Ovary (tissue), 10 donors: ENCODE measurements at places on chromosomes 12 and 14. TPM values are rescaled to one million over a fixed set of nuclear protein-coding genes. Genes with fewer than 3 reads are reported as not detected.

DNA sequence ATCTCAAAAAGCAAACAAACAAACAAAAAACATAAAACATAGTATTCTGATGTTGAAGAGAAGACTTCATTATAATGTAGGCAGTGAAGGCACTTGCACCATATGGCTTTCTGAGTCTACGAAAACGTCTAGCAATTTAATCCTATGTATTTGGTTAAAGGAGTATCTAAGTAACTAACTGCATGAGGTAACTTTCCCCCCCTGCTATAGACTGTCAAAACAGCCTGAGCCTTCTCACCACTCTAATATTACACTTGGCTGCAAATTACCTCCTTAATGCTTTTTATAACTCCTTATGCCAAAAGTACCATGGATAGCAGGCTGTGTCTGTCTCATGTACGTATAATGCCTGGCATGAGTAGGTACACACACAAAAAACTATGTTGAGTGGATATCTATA is 607.6 kb upstream of the FLRT2 start:
- DNase-seq = no peak

- no peak for DNase-seq
These were observed 710.4 kb upstream of the FLRT2 start for GRCh38 chr14:84819528-84819927.

- no peak for DNase-seq
These were observed 7.6 kb downstream of the VPS37B start for GRCh38 chr12:122888232-122888752.

GRCh38 chr12:54038871-54039414 is 6.1 kb downstream of the HOXC5 start:
- DNase-seq = peak; percentile 70

DNA sequence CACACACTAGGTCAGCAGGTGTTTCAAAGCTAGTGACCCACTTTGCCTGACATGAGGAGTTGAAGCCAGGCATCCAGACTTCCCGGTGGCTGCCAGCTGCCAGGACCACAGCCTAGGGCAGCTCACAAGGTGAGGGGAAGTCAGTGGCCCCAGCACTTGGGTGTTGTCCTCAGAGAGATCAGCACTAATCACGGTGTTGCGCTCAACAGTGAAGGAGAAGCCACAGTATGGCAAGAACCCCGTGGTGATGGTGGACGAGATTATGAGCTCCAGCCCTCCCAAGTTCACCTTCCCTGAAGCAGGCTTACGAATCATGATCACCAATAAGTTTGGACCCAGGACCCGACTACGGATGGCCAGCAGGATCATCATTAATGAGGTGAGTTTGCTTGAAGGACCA is 59.9 kb upstream of the RIN3 start:
- no peak for DNase-seq

DNA sequence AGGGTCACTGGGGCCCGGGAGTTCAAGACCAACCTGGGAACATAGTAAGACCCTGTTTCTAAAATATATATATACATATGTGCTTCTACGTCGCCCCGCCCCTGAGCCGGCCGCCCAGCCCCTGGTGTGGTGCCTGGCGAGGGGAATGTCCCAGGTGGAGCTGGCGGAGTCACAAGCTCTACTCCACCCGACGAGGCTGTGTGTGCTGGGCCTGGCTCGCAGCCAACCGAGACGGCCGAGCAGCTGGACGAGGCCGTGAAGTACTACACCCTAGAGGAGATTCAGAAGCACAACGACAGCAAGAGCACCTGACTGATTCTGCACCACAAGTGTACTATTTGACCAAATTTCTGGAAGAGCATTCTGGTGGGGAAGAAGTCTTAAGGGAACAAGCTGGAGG is 22.1 kb upstream of the ITPK1 start:
- peak; percentile 39 for DNase-seq

DNA sequence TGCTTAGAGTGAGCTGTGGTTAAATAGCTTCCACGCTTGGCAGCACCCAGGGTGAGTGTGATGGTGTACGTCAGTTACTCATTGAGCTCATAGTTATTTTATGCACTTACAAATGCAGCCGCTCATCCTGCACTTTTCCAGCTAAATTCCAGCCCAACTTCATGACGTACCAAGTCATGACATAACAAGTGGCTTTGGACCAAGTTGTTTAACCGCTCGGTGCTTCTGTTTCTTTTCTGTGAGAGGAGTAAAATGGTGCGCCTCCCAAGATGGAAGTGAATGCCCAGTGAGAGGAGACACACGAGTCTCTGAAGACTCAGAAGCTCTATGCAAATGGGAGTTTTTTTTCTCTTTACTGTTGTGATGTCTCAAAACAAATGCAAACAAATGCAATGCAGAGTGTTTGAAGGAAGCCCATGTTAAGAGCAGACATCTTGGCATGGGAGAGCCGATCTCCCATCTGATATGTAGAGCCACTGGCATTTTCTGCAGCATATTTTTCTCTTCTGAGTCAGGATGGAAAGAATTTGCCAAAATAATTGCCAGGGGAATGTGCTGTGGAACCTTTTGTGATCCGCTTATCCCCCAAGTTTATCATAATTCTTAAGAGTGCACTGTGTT is 72.2 kb downstream of the FBXW8 start:
- DNase-seq = no peak

LALBA gene
- not detected for total RNA-seq

DNA sequence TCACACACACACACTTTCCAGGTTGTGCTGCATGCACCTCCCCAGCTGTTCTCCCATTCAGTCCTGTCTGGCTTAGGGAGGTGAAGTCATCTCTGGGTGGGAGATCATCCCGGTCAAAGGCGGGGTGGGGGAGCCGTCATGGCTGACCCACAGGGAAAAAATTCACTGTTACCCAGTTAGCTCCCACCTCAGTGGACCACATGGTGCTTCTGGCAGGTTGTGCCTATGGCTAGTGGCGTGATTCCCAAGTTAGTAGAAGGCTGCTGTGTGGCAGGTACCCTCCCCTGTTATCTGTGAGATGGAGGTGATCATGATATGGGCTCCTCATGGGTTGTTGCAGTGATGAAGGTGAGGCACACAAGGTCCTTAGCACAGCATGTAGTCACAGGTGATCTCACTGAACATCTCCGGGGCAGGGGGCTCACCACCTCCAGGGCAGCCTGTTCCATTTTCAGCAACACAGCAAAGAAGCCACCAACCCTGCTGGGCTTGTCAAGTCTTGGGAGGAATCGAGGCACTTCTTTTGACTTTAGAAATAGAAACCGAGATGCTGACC is 154.9 kb upstream of the CCND2 start:
- DNase-seq = no peak

DNA sequence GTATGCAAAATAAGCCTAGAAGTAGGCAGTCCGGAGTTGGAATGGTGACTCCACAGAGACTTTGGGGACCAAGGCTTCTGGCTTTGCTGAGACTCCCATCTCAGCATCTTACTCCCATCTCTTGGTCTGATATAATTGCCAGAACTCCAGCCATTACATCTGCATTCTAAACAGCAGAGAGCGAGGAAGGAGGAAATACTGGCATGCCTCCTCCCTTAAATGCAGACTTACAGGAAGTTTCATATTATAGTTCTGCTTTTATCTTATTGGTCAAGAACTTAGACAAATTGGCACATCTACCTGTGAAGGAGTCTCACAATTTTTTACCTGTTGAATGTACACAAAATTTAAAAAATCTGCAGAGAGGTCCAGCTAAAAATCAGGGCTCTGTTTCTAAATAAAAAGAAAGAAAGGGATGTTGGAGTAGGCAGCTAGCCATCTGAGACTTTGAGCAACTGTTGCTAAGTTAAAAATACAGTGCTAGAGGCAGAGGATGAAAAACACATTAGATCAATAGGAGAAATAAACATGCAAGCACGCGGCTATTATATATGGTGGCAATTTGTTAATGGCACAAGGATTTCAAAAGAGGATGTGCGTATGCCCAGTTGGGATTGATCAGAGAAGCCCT is 209.9 kb upstream of the HMGA2 start:
- DNase-seq = no peak

SLC4A8 gene
- total RNA-seq = 7.8 TPM

DNA sequence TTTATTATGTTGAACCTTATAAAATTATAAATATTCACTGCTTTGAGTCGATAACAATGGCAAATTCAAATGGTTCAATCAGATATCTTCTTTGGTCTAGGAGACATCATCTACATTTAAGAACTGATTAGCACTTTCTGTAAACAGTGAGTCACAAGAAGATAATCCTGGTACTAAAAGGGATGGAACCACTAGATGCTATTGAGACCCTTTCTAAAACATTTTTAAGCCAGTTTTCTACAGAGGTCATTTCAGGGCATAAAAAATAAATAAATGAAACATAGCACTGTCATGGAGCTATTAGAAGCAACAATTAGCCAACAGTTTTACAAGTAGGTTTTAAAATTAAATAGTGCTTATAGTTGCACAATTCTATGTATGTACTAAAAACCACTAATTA is 212.2 kb downstream of the DUSP6 start:
- DNase-seq = no peak

DNA sequence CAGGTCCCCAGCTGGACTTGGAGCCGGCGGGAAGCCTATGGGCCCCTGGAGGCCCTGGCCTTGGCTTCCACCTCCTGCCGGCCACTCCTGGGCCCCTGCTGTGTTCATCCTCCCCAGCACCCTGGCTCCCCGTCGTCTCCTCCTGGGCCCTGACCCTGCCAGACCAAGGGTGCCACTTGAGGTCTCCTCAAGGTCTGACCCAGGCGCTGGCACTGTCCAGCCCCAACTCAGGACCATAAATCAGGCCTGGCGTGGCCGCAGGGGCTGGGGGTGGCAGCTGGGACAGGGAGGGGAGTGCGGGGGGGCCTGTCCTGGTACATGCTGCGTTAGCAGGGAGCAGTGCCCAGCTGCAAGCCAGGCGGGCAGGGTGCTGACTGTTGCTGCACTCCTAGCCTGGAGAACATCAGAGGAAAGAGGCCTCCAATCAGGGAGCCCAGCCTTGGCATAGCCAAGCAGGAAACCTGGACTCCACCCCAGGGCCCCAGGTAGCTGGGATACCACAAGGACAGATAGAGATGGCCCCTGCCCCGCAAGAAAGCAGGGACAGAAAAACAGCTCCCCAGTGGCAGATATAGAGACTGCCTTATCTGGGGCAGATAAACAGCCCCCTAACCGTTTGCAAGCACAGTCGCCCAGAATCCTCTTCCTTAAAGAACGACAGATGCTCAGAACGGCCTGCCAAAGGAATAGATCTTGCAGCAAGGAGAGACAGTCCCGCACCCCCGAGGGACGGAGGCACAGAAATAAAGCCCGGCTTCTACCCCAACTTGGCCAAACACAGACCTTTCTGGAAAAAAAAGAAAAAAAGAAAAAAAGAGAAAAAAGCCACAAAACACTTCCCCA is 6.5 kb upstream of the ATG101 start:
- peak; percentile 65 for DNase-seq

MGST1 gene
- total RNA-seq = 8.9 TPM

GRCh38 chr12:110468214-110469048 is at the start of the genes FAM216A and GPN3:
Gene FAM216A (plus strand): TSS chr12:110468845. CDS start chr12:110468876, 31 bp downstream.
Gene GPN3 (minus strand): TSS chr12:110468257. CDS start chr12:110468203, 54 bp downstream.
- DNase-seq = peak; percentile 96

GRCh38 chr12:69027411-69027881 is 94.5 kb upstream of the CPM start:
- no peak for DNase-seq

DNA sequence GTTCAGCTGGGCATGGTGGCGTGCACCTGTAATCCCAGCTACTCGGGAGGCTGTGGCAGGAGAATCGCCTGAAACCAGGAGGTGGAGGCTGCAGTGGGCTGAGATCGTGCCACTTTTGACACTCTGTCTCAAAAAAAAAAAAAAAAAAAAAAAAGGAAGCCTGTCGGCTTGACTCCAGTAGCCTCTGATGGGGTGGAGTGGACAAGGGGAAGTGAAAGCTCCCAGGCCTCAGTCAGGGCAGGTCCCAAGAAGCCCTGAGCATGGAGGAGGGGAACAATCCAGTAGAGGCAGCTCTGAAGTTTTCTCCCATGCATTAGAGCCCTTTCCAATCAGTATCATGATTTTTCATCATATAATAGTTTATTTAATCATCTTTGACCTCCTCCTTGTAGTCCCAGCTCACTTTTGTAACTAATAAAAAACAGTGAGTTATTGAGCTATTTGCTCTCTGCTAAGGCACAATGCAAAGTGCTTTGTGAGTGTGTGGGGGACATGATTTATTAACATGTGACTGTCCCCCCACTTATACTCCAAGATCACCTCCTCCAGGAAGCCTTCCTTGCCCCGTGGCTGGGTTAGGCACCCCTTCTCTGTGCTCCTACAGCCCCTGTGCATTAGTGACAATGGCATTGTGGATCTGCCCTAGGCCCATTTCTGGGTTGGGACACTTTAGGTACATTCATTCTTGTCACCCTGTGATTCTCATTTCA is 4.7 kb upstream of the SSH1 start:
- DNase-seq = no peak

GRCh38 chr14:86911486-86911885 is 1081.5 kb downstream of the GALC start:
- no peak for DNase-seq

GRIP1 gene
- total RNA-seq = 3.9 TPM

DNA sequence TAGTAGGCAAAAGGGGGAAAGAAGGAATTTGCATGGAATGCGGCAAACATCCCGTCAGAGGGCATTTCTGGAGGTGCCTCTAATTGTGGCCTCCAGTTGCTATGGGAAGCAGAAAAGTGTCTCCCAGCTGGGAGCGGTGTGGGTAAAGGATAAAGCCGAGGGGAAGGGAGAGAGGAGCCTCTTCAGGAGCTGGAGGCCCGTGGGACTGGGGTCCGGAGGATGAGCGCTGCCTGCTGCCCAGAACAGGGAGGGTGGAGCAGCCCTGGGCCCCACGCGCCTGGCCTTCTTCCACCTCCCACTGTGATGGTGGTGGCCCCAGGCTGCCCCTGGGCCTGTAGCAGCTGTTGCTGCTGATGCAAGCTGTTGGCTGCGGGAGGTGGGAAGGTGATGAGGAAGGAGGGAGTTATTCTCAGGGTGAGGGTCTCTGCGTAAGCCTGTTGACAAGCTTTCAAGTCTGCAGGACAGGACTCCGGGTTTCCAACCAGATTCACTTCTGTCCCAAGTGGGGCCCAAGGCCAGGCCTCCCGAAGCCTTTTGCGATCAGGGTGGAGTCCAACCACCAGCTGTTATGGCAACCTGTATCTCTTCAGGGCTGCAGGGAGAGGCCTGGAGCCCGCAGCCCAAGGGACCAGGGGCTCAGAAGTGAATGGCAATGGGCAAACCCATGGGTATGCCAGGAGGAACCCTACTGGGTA is 19.1 kb upstream of the PGF start:
- DNase-seq = no peak

DNA sequence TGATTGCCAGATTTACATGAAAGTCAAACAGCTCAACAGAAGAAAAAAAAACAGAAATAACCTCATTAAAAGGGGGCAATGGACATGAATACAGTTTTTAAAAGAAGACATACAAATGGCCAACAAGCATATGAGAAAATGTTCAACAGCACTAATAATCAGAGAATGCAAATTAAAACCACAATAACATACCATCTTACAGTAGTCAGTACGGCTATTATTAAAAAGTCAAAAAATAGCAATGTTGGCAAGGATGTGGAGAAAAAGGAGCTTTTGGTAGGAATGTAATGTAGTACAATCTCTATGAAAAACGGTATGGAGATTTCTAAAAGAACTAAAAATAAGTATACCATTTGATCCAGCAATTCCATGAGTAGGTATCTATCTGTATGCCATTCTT is 272.1 kb downstream of the CEP128 start:
- DNase-seq = no peak

- DNase-seq = no peak
These were observed 6.7 kb downstream of the ANO4 start for GRCh38 chr12:100801320-100801719.

- no peak for DNase-seq
These were observed 43.6 kb downstream of the ETV6 start for GRCh38 chr12:11693067-11693466.

ASB2 gene
- total RNA-seq = 1.3 TPM
